ENCODE measurements at places on chromosomes 16 and 17.

- H3K27ac ChIP-seq, result no peak overlapping the region
- peaks cover 3% of the 10 kb centered on the region for H3K27me3 ChIP-seq
- H3K4me1 ChIP-seq, result no peaks in the 10 kb centered on the region
- no peak overlapping the region for H3K4me3 ChIP-seq
- no peaks in the 10 kb centered on the region for H3K36me3 ChIP-seq
Observed at GRCh38 chr16:83215406-83216001, 588.7 kb downstream of the CDH13 start.

DNA sequence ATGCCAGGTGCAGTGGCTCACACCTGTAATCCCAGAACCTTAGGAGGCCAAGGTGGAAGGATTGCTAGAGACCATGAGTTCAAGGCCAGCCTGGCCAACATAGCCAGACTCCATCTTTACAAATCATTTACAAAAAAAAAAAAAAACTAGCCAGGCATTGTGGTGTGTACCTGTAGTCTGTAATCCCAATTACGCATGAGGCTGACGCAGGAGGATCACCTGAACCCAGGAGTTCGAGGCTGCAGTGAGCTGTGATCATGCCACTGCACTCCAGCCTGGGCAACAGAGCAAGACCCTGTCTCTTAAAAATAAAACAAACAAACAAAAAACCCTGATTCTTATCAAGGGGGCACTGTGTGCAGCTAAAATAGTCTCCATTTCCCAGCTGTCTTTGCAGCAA lies 16.8 kb upstream of the HAP1 start:
- no peaks in the 10 kb centered on the region for H3K4me1 ChIP-seq
- no peaks in the 10 kb centered on the region for H3K27me3 ChIP-seq

GRCh38 chr17:36498560-36499300 lies 12.2 kb downstream of the ZNHIT3 start:
- peak overlapping the region; percentile 34 for H3K27ac ChIP-seq
- peaks cover 40% of the 10 kb centered on the region for H3K36me3 ChIP-seq
- H3K4me3 ChIP-seq, result no peak overlapping the region
- peaks cover 6% of the 10 kb centered on the region for H3K4me1 ChIP-seq

- no peaks in the 10 kb centered on the region for H3K4me1 ChIP-seq
- peaks cover 10% of the 10 kb centered on the region for H3K27me3 ChIP-seq
- no peak overlapping the region for H3K27ac ChIP-seq
- no peak overlapping the region for H3K4me3 ChIP-seq
Observed at GRCh38 chr17:51640108-51640622, 379.8 kb downstream of the UTP18 start.

GRCh38 chr17:66448026-66448639 lies 145.7 kb downstream of the PRKCA start:
- no peak for DNase-seq
- no peaks in the 10 kb centered on the region for H3K27me3 ChIP-seq
- H3K4me1 ChIP-seq, result peaks cover 76% of the 10 kb centered on the region

DNA sequence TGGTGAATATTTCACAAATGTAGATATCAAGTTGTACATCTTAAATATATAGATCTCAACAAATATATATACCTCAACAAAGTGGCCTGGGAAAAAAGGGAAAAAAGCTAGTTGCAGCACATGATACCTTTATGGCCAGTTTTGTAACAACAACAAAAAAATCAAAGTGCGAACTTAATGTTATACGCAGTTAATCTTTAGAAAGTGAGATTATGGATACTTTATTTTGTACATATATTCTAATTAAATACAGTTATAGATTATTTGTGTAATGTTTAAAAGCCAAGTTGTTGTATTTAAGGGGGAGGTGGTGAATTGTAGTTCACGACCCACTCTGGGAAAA lies 385 bp upstream of the ZFP1 start:
- no peaks in the 10 kb centered on the region for H3K27me3 ChIP-seq
- DNase-seq, result no peak
- peak overlapping the region; percentile 73 for H3K27ac ChIP-seq
- peak overlapping the region; percentile 84 for H3K4me3 ChIP-seq

GRCh38 chr17:79944251-79944812 lies 91.3 kb downstream of the TBC1D16 start:
- no peak for DNase-seq
- peaks cover 9% of the 10 kb centered on the region for H3K4me1 ChIP-seq
- no peaks in the 10 kb centered on the region for H3K27me3 ChIP-seq
- H3K27ac ChIP-seq, result no peak overlapping the region
- H3K36me3 ChIP-seq, result peaks cover 1% of the 10 kb centered on the region
- no peak overlapping the region for H3K4me3 ChIP-seq

GRCh38 chr17:42118545-42118944 lies 2.6 kb downstream of the KAT2A start:
- H3K36me3 ChIP-seq, result peaks cover 43% of the 10 kb centered on the region
- no peak overlapping the region for H3K27ac ChIP-seq
- H3K4me3 ChIP-seq, result no peak overlapping the region
- peaks cover 30% of the 10 kb centered on the region for H3K4me1 ChIP-seq
- DNase-seq, result peak; percentile 80
- H3K27me3 ChIP-seq, result no peaks in the 10 kb centered on the region

GRCh38 chr16:67112591-67113399 lies 3.1 kb downstream of the PHAF1 start:
- peak overlapping the region; percentile 10 for H3K27ac ChIP-seq
- H3K4me3 ChIP-seq, result no peak overlapping the region
- DNase-seq, result no peak

GRCh38 chr17:65515512-65515911 lies 45.9 kb downstream of the AXIN2 start:
- no peaks in the 10 kb centered on the region for H3K36me3 ChIP-seq
- H3K4me3 ChIP-seq, result no peak overlapping the region
- peaks cover 4% of the 10 kb centered on the region for H3K4me1 ChIP-seq
- no peak for DNase-seq

DNA sequence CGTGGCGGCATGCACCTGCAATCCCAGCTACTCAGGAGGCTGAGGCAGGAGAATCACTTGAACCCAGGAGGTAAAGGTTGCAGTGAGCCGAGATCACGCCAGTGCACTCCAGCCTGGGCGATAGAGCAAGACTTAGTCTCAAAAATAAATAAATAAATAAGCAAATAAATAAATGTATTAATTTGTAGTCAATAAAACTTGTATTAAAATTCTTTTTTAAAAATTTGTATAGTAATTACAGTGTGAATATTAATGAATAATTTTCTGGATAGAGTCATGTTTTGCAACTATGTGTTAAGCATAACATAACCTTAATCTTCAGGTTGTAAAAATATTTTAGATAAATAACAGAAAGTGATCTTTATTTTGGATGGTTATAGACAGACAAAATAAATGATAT lies 27.2 kb upstream of the DUSP14 start:
- DNase-seq, result no peak
- H3K36me3 ChIP-seq, result peaks cover 40% of the 10 kb centered on the region
- no peak overlapping the region for H3K27ac ChIP-seq
- H3K27me3 ChIP-seq, result no peaks in the 10 kb centered on the region

DNA sequence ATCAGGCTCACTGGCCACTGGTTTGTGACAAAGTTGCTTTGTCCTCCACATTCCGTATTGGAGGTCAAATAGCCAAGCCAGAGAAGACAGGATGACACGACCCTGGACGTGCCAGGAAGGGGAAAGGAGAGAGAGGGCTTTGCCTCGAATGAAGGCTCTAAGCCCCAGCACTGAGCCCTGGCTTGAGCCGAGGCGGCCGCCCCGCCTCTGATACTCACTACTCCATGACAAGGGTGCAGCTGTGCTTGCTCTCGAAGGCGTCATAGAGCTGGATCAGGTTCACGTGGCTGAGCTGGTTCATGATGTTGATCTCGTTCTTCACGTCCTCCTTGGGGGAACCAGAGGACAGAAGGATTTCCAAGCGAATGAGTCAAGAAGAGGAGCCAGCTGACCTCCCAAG lies 19.3 kb downstream of the MYLK3 start:
- no peaks in the 10 kb centered on the region for H3K4me1 ChIP-seq
- no peak for DNase-seq
- no peak overlapping the region for H3K27ac ChIP-seq
- no peaks in the 10 kb centered on the region for H3K27me3 ChIP-seq
- H3K36me3 ChIP-seq, result no peaks in the 10 kb centered on the region

GRCh38 chr17:57001541-57001940 lies 23.6 kb downstream of the SCPEP1 start:
- no peak overlapping the region for H3K27ac ChIP-seq
- H3K36me3 ChIP-seq, result peaks cover 13% of the 10 kb centered on the region
- H3K27me3 ChIP-seq, result no peaks in the 10 kb centered on the region

DNA sequence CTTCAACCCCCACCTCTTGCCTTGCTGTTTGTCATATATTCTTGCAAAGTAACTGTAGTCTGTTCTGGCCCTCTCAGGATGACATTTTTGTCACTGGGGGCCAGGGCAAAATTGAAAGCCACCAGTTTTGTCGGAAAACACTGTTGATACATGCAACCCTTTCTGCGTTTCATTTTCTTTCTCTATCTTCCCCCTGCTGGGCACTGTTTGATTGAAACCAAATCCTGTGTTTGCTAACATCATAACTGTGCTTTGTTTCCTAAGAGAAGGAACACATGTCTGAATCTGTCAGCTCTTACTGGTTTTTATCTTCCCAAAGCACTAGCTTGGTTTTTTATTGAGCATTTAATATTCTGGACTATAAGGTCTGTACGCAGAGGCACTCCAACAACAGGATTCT lies 11.7 kb upstream of the CPPED1 start:
- DNase-seq, result no peak
- H3K27ac ChIP-seq, result no peak overlapping the region
- peaks cover 10% of the 10 kb centered on the region for H3K4me1 ChIP-seq
- peaks cover 1% of the 10 kb centered on the region for H3K36me3 ChIP-seq
- peaks cover 3% of the 10 kb centered on the region for H3K27me3 ChIP-seq

DNA sequence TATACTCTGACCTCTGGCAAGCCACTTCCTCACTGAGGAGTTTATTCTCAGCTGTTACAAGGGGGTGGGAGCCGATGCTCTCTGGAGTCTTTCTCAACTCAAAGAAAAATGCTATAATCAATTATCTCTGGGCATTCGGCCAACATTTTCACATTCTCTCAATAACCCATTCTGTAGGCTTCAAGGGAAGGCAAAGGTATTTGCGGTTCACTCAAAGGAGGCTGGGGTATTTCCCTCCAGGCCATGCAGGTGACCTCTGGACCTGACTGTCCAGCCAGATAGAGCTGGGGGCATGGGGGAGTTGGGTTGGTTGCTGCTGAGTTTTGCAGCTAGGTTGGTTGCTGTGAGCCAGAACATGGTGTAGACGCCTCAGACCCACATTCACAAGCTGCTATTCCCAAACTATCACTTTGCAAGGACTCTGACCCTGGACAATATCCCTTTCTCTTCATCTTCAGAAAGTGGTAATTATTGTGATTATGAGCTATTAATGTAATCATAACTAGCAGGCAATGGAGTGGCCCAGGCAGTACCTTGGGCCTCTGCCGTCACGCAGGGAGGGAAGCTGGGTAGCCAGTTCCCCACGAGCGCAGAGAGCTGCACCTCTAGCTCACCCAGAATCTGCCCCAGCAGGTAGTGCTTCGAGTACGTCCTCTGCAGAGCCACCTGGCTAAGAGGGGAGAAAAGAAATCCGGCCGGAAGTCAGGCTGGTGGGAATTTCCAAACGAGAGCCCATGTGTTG lies 42.1 kb downstream of the AIPL1 start:
- no peaks in the 10 kb centered on the region for H3K36me3 ChIP-seq
- no peak for DNase-seq
- H3K27ac ChIP-seq, result no peak overlapping the region
- no peaks in the 10 kb centered on the region for H3K4me1 ChIP-seq

DNA sequence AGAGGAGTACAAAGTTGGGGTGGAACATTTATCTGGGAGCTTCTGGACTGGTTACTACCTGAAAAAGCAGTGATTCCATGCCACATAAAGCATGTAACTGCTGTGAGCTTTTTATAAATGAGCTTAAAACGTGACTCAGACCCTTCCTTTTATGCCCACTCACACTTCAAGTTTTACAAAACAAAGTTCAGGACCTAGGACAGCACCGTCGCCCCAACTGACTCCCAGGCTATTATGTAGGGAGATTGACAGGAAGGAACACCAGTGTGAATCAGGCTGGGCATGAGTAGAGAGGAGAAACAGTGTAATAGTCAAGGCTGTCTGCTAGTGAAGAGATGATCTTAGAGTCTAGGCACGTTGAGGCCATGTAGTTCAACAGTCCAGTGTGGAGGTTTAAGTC lies 91.6 kb upstream of the DNAH9 start:
- no peaks in the 10 kb centered on the region for H3K4me1 ChIP-seq
- no peaks in the 10 kb centered on the region for H3K27me3 ChIP-seq
- peak; percentile 1 for DNase-seq
- H3K27ac ChIP-seq, result no peak overlapping the region

DNA sequence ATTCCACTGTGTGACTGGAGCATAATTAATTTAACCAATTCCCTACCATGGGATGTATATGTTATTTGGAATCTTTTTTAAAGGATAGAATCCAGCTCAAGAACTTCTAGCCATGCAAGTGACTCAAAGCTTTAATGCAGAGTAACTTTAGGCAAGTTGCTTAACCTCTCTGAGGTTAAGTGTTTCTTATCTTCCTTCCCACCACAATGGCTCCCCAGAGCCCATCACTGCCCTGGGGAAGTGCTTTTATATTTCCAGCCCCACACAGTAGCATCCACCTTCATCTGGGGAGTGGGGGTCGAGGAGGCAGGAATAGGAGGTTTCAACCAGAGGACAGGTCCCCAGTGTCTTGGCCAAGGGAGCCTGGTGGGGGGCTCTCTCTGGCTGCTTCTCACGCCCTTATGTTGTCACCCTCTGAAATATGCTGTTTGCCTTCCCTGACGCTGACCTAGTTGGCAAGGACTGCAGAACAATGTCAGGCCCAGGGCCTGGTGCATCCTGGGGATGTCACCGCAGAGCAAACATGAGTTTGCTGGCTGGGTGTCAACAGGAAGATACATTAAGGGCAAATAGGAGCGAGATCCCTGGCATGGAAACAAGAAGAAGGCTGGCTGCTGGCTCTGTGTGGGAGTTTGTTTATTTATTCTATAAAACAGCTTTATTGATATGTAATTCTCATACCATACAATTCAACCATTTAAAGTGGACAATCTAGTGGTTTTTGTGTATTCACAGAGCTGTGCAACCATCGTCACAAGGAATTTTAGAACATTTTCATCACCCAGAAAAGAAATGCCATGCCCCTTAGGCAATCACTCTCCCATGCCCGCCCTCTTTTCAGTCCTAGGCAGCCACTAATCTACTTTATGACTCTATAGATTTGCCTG lies 46.6 kb upstream of the WSB1 start:
- no peaks in the 10 kb centered on the region for H3K36me3 ChIP-seq
- H3K4me3 ChIP-seq, result no peak overlapping the region
- peaks cover 4% of the 10 kb centered on the region for H3K4me1 ChIP-seq
- H3K27ac ChIP-seq, result no peak overlapping the region

DNA sequence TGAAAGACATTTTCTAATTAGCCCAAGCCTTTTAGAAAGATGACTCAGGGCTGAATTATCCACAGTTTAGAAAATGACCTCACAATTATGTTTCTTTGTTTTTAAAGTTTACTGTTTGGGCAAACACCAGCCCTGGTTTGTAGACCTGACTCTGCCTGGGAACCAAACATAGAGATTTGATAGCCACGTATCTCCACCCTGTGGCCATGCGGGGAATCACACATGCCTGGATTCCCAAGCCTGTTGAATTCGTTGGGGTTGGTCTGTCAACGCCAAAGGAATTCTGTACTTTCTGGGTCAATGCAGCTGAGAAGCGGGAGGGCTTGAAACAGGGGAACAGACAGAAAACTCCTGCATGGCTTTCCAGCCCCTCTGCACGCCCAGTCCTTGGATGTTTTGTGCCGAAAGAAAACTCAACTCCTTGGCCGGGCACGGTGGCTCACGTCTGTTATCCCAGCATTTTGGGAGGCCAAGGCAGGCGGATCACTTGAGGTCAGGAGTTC lies 26.9 kb downstream of the CD300A start:
- no peak overlapping the region for H3K4me3 ChIP-seq
- H3K4me1 ChIP-seq, result peaks cover 3% of the 10 kb centered on the region
- no peaks in the 10 kb centered on the region for H3K27me3 ChIP-seq
- DNase-seq, result peak; percentile 76
- no peak overlapping the region for H3K27ac ChIP-seq

GRCh38 chr17:74758848-74759168 lies 10.4 kb downstream of the NHERF1 start:
- peaks cover 20% of the 10 kb centered on the region for H3K36me3 ChIP-seq
- peak; percentile 51 for DNase-seq
- H3K4me3 ChIP-seq, result peak overlapping the region; percentile 51

Measured in activated CD8-positive, alpha-beta T cell treated with anti-CD3 and anti-CD28 coated beads for 36 hours (primary cell).